ENCODE measurements at places on chromosomes 3 and 15.

DNA sequence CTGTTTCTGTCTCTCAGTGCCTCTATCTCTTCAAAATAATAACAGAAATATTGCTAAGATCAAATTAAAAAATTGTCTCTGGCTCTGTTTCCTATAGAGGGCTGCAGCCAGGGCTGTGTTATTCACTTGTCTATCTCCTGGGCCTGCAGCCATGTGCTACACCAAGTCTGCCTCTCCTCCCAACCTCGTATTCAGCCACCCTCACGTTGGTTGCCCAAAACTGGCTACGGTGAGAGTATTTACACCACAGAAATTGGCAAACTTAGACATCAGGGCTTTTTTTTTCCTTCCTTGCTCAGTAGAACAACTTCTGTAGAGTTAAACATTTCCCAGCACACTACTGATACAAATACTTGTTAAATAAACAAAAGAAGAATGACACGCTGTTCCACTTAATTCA lies 320.9 kb upstream of the ICE2 start:
- DNase-seq, result no peak

DNA sequence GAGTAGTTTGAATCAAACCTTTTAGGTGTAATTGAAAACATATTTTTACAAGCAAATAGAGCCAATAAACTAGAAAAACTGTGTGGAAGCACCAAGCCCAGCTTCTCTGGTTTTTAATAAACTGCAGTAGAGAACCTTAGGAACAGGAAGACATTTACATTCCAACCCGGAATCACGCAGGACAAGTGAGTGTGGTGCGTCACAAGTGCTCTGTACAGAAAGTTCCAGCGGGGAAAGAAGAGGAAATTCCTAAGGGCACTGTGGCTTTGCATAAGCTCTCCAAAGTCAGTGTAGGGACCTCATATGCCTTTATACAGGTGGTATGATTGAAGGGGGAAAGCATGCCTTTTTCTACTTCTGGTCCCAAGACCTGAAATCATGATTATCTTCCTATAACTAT lies 21.6 kb downstream of the COL8A1 start:
- no peak for DNase-seq

GRCh38 chr3:38604246-38604645 lies 45.2 kb downstream of the SCN5A start:
- DNase-seq, result no peak

- no peak for DNase-seq
Measured at GRCh38 chr15:63672369-63672768, 75.2 kb downstream of the FBXL22 start.

GRCh38 chr3:99768126-99768525 lies 49.5 kb upstream of the CMSS1 start:
- DNase-seq, result no peak

DNA sequence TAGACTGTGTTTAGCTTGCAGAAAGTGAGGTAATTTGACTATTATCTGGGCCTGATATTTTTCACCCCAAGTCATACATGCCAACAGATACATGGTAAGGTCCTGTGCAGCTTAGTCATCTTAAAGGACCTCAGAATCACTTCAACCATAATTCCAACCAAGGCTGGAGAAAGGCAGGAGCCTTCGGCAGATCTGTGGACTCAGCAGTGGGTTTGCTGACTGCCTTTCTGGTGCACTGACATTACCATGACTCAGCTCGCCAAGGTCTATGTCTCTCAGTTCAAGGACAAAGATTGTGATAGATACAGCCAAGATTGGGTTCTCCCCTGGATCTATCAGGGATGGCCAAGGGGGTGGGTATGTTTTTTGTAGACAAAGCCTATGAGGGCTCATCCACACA lies 32.7 kb downstream of the LYZL4 start:
- DNase-seq, result no peak

- peak; percentile 27 for DNase-seq
Measured at GRCh38 chr3:71299160-71299559, 284.4 kb downstream of the FOXP1 start.

GRCh38 chr3:189467451-189467850 lies 163.7 kb upstream of the TP63 start:
- DNase-seq, result no peak

GRCh38 chr15:64209680-64210334 lies 47.0 kb upstream of the PPIB start:
- peak; percentile 30 for DNase-seq

GRCh38 chr3:11434563-11435096 lies 162.4 kb downstream of the ATG7 start:
- DNase-seq, result no peak

GRCh38 chr3:169091196-169091823 lies 572.2 kb downstream of the MECOM start:
- no peak for DNase-seq

DNA sequence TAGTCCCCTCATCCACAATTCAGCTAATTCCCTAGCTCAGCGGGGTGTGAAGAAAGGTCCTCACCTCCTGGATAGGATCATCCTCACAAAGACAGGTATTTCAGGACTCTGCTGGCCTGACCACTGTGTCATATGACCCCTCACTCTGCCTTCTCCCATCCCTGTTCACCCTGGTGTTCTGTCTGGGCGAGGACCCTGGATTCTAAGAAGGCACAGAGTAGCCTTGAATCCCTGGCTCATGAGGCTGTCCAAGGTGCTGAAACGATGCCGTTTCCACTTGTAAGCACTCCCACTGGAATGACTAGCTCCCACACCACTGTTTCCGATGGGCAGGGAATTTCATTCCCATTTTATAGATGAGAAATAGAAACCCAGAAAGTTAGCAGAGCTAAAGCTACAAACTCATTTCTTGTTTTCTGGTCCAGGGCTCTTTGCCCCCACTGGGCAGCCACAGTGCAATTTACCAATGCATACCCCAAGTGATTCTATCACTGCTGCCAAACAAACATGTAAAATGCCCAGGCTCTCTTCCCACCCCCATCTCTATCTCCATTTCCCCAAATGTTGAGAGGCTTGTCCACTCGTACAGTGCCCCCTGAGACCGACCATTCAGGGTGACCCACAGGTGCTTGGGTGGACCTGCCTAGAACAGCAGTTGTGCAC lies 83.2 kb downstream of the RAB11A start:
- no peak for DNase-seq

DNA sequence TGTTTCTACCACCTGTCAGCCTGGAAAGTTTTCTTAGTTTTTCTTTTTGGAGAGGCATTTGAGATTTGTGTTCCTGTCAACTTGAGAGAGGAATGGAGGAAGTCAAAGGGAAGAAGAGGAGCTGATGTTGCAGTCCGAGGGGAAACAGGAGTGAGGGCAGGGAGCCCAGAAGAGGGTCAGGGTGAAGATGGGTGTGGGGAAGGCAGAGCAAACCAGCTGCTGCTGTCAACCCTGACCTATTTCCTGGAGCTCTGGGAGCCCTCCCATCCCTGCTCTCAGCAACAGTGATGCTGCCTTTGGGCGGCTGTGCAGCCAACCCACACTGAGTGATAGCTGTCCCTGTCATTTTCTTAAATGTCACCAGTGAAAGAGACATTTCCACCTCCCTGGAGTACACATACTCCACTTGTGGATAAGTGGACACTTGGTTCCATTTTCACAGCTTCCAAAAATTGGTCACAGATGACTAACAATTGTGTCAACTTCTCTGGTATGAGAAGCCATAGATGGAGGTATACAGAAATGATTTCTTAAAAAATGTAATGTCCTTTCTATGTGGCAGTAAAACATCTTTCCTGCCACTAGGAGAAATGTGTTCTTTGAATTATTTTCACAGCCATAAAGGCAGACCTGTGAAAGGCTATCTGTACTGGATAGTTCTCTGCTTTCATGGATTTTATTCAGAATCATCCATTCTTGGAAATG lies 556.3 kb upstream of the TBL1XR1 start:
- DNase-seq, result no peak

GRCh38 chr3:3586336-3586735 lies 212.9 kb upstream of the LRRN1 start:
- no peak for DNase-seq

DNA sequence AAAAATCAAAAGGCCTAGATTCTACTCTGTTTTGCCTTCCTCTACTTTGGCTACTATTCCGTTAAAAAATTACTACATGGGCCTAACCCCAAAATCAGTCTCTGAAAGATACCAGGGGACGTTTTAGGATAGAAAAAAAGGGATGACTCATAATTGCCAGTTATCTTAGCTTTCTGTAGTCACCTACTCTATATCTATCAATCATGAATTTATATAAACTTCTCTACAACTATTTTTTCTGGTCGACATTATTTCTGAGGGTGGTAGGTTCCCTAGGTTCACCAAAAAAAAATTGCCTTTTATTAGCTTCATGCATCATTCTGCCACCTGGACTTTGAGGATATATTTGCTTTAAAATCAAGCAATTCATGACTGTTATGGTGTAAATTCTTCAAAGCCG lies 36.5 kb downstream of the RAF1 start:
- no peak for DNase-seq

GRCh38 chr3:2929574-2929973 lies 180.6 kb downstream of the IL5RA start:
- DNase-seq, result no peak

DNA sequence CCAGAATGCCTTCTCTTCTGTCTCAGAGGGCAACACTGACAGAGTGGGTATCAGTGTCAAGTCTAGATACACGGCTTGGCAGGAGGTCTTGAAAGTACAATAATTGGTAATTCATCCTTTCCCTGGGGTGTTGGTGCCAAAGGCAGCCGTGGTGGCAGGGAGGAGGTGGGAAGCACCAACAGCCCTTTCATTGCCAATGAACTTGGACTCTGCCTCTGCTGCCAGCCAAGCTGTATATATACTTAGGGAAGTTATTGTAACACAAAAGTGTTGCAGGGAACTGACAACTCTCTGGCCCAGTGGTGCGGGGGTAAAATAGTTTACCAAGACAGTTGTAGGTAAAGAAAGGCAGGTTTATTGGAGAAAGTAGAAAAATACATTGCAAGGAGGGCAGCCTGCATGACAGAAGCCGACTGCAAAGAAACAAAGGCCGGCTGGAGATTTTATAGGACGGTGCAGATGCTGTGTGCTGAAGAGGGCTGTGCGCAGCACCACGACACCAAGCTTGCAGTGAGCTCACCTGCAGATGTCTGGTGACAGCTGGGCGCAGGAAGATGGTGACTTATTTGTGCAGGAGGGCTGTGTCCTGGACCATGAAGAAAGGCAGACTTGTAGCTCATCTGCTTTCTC lies 4.0 kb upstream of the FAM3D start:
- no peak for DNase-seq

GRCh38 chr3:75294124-75294523 lies 370.0 kb upstream of the FRG2C start:
- DNase-seq, result no peak

GRCh38 chr3:112688819-112689218 lies 47.9 kb upstream of the CCDC80 start:
- DNase-seq, result no peak

GRCh38 chr3:64336488-64336887 lies 111.2 kb upstream of the PRICKLE2 start:
- DNase-seq, result no peak

- DNase-seq, result no peak
Measured at GRCh38 chr3:64958199-64958843, 270.5 kb upstream of the ADAMTS9 start.
